ENCODE measurements at places on chromosomes 5 and 9.

DNA sequence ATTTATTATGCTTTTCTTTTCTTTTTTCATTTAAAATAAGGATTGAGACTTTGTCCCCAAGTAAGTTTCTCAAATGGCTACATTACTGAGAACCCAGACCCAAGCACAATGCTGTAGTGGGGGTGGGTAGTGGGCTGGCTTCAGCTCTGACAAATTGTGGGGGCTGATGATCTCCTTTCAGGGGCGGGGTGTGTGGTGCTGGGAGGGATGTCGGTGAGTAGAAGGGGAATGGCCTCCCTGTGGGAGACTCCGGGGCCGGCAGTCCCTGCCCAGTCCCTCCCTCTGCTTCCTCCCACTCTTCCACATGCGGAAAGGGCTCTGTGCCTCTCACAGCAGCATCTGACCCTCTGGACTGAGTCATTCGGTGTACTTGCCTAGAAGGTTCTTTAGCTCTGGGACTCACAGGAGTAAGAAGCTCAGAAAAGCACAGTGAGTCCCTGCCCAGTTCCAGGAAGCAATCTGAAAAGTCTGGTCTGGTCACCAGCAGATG is 14.3 kb downstream of the CD180 start:
- no peak for DNase-seq

- no peak for DNase-seq
Observed at GRCh38 chr5:45686620-45687019, 9.6 kb downstream of the HCN1 start.

DNA sequence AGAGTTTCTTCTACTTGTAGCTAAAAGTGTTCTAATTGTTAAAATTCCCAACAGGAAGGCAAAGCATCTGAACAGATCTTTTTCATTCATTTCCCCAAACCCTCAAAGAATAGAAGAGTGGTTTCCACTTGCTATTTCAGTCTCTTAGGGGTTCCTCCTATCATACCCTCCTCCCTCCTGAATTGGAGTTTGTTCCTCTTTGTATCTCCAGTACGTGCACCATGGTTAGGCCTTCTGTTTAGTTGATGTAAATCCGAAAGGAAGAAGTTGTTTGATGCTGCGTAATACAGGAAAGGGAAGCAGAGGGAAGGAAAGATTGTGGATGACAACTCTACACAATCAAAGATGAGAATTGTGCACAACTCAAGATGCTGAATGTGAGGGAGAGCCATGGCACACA is 303.6 kb downstream of the PIK3R1 start:
- DNase-seq = no peak

DNA sequence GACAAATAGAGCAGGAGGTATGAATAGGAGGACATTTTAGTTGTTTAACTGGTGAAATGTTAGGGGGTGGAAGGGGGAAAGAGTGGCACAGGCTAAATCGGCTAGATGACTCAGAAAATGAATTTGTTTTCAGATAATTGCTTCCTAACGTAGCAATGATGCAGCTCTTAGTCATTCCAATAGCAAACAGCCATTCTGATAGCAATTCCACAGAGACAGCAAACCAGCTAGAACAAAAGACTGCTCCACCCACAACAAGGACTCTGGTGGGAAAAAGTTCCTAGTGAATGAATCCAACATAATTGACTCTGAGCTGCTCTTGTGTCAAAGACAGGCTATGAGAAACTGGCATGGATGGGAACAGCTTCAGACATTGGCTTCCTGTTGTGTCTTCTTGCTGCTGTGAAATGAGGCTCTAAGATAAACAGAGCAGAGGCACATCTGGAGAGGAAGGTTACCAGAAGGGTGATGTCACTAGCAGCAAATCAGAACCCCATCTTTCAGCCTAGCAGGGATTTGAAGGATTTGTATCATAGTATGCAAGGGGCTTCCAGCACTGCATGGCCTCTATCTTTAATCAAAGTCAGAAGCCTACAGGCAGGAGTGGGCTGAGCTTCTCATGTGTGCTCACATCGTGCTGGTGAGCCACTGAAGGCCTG is 28.1 kb upstream of the F2RL1 start:
- DNase-seq = no peak

- DNase-seq = no peak
Observed at GRCh38 chr9:113599646-113600022, 136.1 kb downstream of the RGS3 start.

GRCh38 chr9:92423612-92424011 is 659 bp downstream of the OMD start:
- DNase-seq = no peak

DNA sequence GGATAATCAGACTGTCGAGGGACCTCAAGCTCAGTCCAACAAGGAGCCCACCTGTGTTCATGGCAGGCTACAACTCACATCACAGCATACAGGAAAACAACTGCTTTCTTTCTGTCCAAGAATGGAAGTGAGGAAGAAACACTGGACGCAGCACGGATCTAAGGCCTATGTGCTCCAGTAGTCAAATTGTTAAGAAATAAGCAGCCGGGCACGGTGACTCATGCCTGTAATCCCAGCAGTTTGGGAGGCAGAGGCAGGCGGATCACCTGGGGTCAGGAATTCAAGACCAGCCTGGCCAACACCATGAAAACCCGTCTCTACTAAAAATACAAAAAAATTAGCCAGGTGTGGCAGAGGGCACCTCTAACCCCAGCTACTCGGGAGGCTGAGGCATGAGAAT is 427.8 kb downstream of the BNC2 start:
- DNase-seq = no peak

DNA sequence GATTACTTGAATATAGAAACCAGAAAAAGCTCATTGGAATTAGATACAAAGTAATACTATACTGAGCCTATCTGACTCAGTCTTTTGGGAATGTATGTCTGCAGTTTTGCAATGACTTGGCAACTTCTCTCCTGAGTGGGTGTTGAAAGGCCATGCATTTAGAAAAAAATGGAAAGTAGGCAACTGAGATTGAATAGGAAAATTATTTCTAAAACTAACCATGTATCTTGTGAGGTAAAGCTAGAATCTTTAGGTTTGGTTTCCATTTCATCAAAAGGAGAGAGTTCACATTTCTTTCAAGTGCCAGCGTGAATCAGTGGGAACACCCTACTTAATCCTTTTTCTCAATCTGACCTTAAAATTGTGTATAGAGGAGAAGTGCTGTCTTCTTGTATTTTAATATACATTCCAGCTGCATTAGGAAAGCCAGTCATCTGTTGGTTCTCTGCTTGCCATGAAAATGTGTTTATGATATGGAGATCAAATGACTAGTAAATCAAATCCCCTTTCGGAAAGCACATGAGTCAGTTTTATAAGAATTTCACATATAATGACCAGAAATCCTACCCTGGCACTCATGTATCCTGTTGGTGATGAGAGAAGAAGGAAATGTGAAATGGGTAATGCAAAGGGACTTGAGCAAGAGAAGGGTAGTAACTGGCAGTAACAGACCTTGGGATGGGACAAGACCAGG is 30.4 kb downstream of the NFX1 start:
- DNase-seq = no peak

DNA sequence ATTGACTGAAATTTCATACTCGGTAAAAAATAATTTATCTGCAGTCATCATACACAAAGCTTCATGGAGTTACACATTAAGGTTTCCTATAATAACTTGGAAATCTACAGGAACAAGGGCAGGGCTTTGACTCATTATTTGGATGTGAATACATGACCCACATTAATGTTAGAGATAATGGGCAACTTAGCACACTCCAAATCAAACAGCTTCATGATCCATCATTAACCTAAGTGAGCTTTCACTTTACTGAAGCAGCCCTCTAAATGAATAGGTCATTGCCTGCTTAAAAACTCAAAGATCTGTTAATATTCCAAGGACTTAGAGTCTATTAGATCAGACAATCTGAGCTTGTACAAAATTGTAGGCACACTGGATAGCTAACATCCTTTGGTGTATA is 9.0 kb downstream of the CDH12 start:
- DNase-seq = no peak

DNA sequence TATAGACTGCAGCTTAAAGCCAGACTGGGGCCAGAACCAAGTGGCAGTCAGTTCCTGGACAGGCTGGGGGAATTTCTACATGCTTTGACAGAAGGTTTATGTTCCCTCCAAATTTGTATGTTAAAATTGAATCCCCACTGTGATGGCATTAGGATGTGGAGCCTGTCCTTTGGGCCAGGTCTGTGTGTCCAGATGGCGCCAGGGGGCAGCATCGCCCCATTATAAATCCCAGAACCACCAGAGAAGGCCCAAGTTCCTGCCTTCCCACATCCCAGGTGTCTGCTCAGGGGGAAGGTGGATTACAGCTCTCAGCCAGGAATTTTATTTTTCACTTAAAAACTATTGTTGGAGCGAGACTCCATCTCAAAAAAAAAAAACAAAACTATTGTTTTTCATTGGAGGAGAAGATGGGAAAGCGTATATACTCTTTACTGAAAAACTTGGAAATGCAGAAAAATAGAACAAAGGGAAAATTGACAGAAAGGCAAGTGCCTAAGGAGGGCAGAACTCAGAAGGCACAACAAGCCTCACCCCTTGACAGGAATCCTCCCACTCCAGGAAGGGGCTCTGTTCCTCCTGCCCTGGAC is 5.0 kb downstream of the IL3 start:
- DNase-seq = no peak

GRCh38 chr9:61673247-61673646 is 483.4 kb downstream of the SPATA31A7 start:
- no peak for DNase-seq

- no peak for DNase-seq
Observed at GRCh38 chr5:171143171-171143570, 165.9 kb upstream of the TLX3 start.

DNA sequence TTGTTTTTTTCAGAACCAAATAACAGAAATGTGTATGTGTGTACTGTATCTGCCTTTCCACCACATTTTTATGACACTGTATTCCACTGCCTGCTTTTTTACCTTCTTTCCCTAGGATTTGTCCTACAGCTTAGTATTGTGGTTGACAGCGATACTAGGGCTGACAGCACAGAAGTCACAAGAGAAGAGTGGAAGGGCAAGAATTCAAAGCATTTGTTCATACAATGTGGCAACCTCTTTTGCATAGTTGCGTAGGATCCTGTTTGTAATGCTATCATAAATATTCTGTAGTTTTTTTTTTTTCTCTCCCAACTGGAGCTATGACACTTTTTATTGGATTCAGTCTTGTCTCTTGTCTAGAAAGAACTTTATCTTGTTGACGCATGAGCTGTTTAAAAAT is 5.6 kb upstream of the BNIP1 start:
- no peak for DNase-seq

DNA sequence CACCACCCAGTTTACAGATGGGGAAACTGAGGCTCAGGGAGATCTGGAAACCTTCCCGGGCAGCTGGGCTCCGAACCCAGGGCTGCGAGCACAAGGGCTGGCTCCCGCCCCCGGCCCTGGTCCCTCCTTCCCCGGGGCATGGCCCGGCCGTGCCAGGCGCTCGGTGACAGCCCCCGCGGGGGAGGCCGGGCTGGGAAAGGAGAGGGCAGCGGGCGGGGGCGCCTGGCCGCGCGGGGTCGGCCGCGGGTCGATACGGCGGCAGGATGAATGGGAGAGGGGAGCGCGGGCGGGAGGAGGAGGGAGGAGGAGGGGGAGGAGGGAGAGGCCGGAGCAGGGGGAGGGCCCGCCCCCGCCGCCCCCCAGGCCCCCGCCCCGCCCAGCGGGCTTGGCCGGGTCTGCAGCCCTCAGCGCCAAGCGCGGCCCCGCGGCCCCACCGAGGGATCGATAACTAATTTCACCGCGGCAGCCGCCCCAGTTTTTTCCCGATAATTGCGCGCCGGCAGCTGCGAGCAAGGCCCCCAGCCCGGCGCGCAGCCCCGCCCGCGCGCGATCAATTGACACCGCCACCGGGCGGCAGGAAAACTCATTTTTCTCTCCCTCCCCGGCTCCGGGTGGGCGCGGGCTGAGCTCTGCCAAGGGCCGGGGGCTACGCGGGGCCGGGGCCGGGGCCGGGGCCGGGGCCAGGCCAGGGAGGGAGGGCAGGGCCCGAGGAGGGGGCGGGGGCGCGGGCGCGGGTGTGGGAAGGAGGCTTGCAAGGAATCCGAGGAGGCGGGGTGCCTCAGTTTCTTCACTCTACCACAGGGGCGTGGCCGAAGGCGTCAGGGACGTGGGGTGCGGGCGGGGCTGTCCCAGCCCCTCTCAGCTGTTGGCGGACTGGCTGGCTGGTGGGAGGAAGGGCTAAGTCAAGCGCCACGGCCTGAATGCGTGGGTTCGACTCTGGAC is 52.1 kb downstream of the C9orf50 start:
- no peak for DNase-seq

Data from stimulated activated CD4-positive, alpha-beta T cell treated with anti-CD3 and anti-CD28 coated beads, Interleukin-15, amount 100 ng/mL, for 1 hour (primary cell).